ENCODE measurements at places on chromosomes 1 and 21. TPM values are rescaled to one million over a fixed set of nuclear protein-coding genes. Genes with fewer than 3 reads are reported as not detected.

The ICOSLG gene
- 4.2 TPM for total RNA-seq

The IL22RA1 gene
- 7.3 TPM for total RNA-seq

The PRPF38A gene
- total RNA-seq, result 20.3 TPM

The WLS gene
- 17.3 TPM for total RNA-seq

The CASQ2 gene
- total RNA-seq, result not detected

The ARHGAP30 gene
- 0.14 TPM for total RNA-seq

The KRTAP19-1 gene
- not detected for total RNA-seq
